ENCODE measurements at places on chromosomes 1 and 21.

DNA sequence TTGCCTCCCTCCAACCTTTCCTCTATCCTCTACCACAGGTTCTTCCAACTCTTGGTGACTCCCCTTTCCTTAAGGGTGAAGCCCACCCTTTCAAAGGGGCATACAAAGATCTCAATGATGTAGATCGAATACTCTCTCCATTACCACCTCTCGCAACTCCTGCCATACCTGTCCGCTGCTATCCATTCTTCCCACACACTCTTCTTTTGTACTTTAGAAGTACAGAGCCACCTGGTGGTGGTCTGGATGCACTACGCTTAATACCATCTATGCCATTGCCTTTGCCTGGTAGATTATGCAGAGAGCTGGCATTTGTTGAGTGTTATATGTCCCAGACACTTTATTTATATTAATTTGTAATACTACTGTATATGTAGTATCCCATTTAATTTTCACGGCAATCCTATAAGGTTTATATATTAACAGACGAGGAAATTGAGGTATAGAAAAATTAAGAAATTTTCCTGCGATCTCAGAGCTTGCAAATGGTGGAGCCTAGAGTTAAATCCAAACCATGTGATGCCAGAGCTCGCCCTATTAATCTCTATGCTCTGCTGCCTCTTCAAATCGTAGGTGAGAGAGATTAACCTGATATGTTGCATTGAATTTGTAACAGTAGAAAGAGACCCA lies 22.9 kb downstream of the TSHB start:
- DNase-seq: no peak

GRCh38 chr1:165408518-165408917 lies 36.4 kb downstream of the RXRG start:
- no peak for DNase-seq

DNA sequence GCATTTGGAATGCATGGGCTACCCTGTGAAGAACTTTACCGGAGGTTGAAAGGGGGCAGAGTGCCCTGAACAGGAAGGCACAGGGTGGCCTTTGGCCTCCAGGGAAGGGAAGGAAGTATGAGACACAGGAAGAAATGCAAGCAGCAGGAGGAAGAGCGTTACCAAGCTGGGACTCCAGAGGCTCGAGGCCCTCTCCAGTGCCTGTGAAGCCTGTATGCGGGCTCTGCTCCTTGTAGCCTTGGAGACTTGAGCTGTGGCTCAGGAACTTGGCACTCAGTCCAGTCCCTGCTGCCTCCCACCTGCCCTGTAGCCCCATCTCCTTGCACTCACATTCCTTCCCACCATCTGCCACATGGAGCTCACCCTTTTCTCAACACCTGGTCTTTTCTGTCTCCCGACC lies 33.5 kb upstream of the RNF19B start:
- DNase-seq: no peak

- DNase-seq: no peak
Measured at GRCh38 chr1:10063878-10064277, 31.1 kb downstream of the UBE4B start.

- DNase-seq: no peak
Measured at GRCh38 chr21:42362700-42363099, 3.6 kb downstream of the TFF1 start.

DNA sequence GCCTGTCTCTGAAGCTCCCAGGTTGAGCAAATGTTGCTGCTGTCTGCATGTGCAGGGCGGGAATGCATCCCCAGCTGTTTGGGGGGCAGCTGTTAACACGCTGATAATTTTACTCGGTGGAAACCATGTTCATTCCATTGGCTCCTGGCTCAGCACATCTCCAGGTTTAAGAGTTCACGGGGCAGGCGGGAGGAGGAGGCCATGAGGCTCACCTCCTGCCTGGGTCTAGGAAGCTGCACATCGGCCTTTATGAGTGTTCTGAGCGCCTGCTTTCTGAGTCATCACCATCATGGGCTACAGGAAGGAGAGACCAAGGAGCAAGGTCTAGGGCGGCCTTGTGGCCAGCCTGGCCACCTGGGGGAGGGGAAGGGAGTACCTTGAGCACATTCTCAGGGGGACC lies 29.7 kb downstream of the AJAP1 start:
- DNase-seq: no peak
